ENCODE measurements at places on chromosomes 7 and 10. TPM values are rescaled to one million over a fixed set of nuclear protein-coding genes. Genes with fewer than 3 reads are reported as not detected.

GRCh38 chr7:107815254-107815882 is 12.3 kb upstream of the SLC26A3 start:
- H3K27me3 ChIP-seq = no peaks in the 10 kb centered on the region
- no peaks in the 10 kb centered on the region for H3K4me1 ChIP-seq
- no peak overlapping the region for H3K27ac ChIP-seq
- no peak overlapping the region for H3K4me3 ChIP-seq
- H3K36me3 ChIP-seq = no peaks in the 10 kb centered on the region

DNA sequence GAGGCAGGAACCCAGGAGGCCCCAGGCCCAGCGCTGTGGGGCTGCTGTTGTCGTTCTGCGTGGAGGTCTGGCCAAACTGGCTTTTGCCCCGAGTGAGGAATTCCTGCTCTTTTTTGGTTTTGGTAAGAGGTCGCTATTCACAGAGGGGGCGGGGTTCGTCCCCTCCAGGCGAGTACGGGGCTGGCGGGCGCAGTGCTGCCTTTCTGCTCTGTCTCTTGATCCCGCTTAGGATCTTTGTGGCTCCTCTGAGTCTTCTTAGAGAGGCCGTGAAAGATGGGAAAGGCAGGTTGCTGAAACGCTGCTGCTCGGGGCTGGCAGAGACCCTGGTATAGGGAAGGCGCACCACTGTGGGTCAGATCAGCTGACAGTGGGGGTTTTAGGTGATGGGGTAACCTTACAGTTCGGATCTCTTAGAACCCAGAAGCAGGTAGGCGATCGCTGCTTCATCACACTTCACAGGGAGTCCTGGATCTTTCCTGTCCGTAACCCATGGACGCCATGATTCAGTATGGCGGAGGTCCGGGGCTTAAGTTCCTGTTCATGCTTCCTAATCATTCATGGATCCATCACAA is 136.7 kb downstream of the KIF20B start:
- peaks cover 26% of the 10 kb centered on the region for H3K27me3 ChIP-seq
- no peaks in the 10 kb centered on the region for H3K4me1 ChIP-seq
- no peaks in the 10 kb centered on the region for H3K36me3 ChIP-seq
- no peak for DNase-seq
- no peak overlapping the region for H3K27ac ChIP-seq

GRCh38 chr7:129781928-129782817 is 170.6 kb downstream of the UBE2H start:
- peaks cover 91% of the 10 kb centered on the region for H3K27me3 ChIP-seq
- no peak overlapping the region for H3K27ac ChIP-seq
- no peaks in the 10 kb centered on the region for H3K36me3 ChIP-seq
- DNase-seq = no peak
- peaks cover 26% of the 10 kb centered on the region for H3K4me1 ChIP-seq

- H3K4me1 ChIP-seq = no peaks in the 10 kb centered on the region
- DNase-seq = no peak
- no peak overlapping the region for H3K4me3 ChIP-seq
Measured at GRCh38 chr7:23062452-23062851, 43.1 kb upstream of the KLHL7 start.

GRCh38 chr10:35995485-35995884 is 353.4 kb upstream of the FZD8 start:
- no peak overlapping the region for H3K4me3 ChIP-seq
- no peaks in the 10 kb centered on the region for H3K36me3 ChIP-seq
- H3K4me1 ChIP-seq = no peaks in the 10 kb centered on the region
- no peak for DNase-seq
- H3K27me3 ChIP-seq = no peaks in the 10 kb centered on the region

GRCh38 chr10:52642208-52642607 is 130.4 kb downstream of the MBL2 start:
- H3K27ac ChIP-seq = no peak overlapping the region
- H3K4me3 ChIP-seq = no peak overlapping the region
- peaks cover 5% of the 10 kb centered on the region for H3K4me1 ChIP-seq
- DNase-seq = no peak
- H3K27me3 ChIP-seq = no peaks in the 10 kb centered on the region
- no peaks in the 10 kb centered on the region for H3K36me3 ChIP-seq

GOLGA7B gene
- 0.19 TPM for total RNA-seq

HMX2 gene
- not detected for total RNA-seq

CAMK2B gene
- 50.0 TPM for total RNA-seq

Measured in psoas muscle (tissue), 8 donors.